ENCODE measurements at places on chromosomes 1 and 21.
A peak's percentile ranks its signal among the peaks of the same experiment; 100 is the strongest.

DNA sequence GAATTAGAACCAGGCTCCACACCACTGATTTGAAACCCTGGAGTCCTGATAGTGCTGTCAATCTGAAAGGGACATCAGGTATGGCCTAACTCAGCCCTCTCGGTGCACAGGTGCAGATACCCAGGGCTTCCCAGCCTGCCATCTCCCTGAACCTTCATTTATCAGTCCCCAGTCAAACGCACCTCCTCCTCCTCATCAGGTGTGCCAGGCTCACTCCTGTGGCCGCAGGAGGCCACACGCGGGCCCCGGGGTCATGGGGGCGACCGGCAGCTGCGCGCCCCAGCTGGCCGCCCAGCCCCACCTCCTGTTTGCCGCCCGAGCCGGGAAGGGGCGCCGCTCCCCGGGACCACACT lies 572 bp downstream of the FUCA1 start:
- DNase-seq, result no peak

DNA sequence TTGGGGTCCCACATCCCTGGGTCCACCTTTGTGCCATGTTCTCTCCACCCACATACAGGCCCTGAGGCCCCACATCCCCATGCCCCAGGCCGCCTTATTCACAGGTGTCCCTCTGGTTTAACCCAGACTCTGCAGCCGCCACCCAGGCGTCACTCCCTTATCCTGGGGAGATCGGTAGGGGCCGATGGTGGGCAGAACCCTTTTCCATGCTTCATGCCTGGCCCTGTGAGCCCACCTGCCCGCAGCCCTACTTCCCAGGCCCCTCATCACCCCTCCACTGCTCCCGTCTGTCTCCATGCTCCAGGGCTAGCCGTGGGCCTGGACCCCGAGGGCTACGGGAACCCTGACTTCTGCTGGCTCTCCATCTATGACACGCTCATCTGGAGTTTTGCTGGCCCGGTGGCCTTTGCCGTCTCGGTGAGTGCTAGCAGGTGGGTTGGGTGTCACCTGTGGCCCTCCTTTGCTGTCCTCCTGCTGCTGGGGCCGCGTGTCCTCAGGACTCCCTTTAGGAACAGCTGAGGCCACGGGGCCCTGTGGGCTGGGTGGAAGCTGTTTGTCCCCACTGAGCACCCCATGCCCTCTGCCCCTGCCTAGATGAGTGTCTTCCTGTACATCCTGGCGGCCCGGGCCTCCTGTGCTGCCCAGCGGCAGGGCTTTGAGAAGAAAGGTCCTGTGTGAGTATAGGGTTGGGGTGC lies 12.2 kb downstream of the PSRC1 start:
- no peak for DNase-seq

DNA sequence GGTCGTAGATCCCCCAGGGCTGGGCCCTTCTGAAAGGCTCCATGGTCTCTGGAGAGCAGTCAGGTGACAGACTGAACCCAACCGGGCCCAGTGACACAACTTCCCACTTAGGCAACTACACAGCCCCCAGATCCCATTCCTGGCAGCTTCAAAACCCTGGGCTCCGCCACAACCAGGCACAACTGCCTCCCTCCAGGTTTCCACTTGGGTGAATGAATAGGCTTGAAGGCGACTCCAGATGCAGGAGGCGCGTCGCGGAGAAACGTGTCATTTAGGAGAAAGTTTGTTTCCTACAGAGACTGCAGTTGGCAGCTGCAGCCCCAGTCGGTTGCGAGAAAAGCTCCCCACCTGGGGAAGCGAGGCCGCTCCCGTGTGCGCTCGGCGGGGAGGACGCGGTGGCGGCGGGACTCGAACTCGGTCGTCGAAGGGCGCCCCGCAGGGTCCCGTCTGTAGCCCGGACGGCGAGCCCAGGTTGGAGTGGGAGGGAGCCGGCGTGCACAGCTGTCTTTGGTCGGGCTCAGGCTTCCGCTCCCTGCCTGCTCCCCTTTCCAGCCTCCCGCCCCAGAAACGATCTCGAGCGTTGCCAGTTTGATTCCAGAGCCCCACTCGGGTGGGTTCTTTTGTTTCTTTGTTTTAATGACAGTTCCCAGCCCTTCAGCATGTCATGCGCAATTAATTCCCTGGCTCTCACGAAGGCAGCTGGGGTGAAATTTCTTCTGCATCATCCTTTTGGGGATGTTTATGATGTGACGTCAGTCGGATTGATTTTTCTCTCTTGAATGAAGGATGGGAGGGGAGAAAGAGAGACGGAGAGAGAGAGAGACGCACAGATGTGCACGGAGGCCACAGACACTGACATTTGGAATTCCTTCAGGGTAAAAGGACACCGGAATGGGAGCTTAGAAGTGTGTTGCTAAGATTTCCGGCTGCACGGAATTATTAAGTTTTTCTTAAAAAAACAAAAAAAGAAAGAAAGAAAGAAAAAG lies 862 bp upstream of the SGIP1 start:
- peak; percentile 76 for DNase-seq

DNA sequence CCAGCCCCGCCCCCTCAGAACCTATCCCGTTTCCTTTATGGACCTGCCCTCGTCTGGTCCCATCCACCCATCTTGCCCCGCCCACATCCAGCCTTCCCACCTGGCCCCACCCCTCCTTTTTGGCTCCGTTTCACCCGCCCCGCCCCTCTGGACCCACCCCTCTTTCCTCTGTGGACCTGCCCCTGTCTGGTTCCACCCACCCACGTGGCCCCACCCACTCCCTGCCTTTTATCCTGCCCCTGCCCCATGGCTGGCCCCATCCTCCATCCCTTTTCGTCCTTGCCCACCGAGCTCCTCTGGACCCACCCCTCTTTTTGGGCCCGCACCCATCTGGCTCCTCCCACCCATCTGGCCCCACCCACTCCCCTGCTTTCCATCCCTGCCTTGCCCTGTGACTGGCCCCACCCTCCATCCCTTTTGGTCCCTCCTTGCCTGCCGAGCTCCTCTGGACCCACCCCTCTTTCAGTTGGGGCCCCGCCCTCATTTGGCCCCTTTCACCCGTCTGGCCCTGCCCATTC lies 177.3 kb downstream of the CAMTA1 start:
- no peak for DNase-seq

DNA sequence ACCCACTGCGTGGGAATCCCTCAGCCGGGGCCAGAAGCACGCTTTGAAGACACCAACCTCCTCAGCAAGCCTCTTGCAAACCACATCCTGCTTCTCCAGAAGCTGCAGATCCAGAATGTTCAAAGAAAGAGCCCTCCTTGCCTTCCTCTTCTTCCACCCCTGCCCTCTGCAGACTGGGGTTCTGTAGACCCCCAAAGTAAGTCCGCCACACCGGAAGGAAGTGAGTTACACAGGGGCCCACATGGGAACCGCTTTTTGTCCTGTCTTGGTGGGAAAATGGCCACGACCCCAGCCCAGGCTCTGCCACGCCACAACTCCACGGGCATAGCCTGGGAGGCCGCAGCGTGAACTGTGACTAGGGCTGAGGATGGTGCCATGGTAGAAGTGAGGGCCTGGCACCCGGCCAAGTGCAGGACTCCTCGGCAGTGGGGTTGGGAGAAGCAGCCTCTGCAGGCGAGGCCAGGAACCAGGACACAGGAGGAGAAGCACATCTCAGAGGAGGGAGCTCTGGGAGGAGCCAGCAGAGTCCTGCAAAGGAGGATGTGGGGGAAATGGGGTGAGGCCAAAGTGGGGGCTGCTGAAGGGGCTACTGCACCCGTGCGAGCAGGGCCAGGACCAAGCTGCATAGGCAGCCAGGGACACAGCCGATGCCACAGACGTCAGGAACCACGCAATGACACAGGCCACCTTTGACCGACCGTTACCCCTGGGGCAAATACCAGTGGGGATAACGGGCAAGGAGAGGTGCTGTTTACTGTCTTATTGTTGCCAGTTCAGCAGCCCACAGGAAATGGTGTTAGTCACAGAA lies 30.9 kb downstream of the PDE9A start:
- no peak for DNase-seq

DNA sequence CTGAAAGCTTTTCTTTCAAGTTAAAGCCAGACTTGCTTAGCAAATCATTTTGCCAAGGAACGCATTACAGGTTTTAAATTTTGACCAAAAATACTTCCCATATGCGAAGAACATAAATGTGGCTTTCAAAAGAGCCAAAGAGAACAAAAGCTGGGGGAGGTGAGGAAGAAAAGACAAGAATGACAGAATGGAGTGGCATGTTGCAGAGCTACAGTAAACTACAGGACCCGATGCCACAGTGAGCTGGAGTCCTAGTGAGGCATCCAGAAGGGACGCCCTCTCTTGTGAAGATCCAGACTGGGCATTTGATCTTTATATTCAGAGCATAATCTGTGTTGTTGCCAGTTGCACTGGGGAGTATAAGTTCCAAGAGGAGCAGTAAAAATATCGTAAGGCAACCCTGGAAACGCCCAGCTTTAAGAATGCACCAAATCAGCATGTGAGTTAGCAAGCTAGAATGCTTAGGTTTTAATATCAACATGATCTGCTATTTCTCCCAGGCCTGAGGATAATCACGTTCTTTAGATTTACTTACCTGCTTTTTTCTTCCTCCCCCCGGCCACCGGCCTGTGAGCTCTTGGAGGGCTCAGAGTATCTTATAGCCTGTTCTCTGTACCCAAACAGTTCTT lies 48.4 kb upstream of the HOOK1 start:
- DNase-seq, result no peak

- no peak for DNase-seq
Measured at GRCh38 chr1:231188768-231189167, 26.9 kb downstream of the TRIM67 start.

DNA sequence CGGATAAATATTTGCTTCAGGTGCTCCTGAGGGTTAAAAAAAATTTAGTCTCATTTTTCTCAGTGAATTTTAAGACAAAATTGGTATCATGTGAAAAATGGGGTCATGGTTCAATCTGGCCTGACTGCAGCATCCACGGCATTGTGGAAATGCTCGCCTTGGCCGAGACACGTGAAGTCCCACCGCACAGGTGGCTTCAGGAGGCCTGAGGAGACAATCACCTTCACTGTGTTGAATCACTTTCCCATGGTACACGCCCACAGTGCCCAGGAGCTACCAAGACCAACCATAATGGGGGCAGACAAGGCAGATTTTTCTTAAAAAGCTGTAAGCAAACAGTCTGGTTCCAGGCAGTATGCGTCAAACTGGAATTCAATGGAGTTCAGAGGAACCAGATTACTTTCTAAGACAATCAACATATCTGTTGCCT lies 11.0 kb upstream of the CPLANE2 start:
- DNase-seq, result no peak
